ENCODE measurements at places on chromosomes 7 and 10.

DNA sequence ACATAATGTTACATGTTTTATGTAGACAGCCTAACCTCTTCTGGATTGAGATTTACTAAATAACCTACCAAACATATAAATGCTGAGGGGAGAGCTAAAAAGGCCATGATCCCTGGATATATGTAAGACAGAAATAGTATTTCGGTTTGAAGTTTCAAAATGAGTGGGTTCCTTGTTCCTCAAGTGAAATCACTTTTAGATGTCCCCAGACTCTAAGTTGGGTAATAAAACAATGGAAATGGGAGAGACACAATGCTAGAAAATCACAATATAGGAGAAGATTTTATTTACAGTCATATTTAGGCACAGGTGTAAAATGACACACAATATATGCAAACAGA lies 56.5 kb downstream of the SHTN1 start:
- DNase-seq: no peak

- no peak for DNase-seq
Observed at GRCh38 chr10:26805567-26806245, 55.1 kb downstream of the ABI1 start.

DNA sequence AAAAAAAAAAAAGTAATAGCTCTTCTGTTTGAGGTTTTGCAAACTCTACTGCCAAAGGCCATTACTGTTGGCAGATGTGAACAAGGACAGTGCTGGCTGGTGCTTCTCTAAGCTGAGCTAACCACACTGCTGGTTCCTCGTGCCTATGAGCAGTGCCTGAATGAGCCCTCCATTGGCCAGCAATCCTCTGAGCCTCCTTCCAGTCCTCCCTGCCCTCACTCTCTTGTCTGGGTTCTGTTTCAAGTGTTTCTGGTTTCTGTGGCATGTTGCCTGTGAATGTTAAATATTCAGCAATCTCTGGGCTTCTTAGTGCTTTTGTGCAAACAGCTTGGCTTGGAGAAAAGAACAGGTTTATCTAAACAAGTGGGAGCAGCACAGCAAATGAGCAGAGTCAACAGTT lies 161.3 kb upstream of the AUTS2 start:
- DNase-seq: no peak

DNA sequence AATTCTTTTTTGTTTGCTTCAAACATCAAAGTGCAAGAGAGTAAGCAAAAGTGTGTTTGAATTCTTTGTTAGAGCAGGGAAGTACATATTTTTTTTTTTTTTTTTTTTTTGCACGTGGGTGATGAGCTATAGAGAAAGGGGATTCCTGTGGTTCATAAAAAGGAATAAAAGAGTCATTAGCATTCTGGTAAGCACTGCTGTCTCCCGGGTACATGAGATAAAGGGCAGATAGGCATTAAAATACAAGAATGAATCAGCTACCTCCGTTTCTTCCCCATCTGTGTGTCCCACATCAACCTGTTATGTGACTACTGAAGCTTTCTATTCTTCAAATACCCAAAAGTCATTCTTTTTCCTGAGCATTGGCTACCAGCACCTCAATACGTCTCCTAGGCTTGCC lies 102.4 kb upstream of the SEMA3D start:
- no peak for DNase-seq

DNA sequence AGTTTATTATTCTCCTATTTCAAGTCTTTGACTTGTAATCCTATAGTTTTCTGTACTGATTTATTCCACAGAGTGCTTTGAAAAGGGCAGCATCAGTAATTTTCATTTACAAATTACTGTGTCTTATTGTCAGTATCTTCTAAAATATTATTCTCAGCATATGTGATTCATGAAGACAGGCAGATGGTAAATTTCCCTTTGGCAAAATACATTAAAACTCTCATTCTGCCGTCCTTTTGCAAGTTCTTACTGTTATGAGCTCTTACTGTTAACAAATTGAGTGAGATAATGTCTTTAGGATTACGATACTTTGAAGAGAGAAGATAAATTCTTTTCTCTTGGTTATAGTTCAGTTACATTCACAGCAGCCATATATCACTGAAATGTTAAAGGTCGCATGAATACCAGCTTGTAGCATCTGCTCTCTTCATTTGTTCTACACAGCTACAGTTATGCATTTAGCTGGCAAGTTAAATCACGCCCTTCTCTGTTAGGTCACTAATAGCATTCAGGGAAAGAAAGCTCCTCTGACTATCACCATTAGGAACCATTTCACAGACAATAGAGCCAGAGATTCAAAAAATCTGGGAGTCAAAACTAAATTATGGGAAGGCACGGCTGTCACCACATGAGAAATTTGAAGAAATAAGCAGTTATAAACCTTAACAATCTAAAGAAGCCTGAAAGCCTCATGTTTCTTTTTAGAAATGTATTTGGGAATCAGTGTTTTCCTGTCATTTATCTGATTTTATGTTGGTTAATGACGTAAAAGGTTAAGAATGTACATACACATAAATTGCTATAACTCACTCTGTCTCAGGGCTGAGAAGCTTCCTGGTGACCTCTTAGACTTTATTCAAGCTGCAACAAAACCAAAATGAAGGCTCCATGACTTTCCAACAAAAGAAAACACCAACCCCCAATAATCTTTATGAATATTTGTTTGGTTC lies 109.6 kb upstream of the SP4 start:
- no peak for DNase-seq

GRCh38 chr10:78255796-78256638 lies 222.4 kb downstream of the RPS24 start:
- DNase-seq: no peak

GRCh38 chr7:94996369-94996768 lies 89.0 kb downstream of the PPP1R9A start:
- DNase-seq: no peak

- DNase-seq: no peak
Observed at GRCh38 chr10:68987611-68988010, 992 bp upstream of the KIFBP start.

DNA sequence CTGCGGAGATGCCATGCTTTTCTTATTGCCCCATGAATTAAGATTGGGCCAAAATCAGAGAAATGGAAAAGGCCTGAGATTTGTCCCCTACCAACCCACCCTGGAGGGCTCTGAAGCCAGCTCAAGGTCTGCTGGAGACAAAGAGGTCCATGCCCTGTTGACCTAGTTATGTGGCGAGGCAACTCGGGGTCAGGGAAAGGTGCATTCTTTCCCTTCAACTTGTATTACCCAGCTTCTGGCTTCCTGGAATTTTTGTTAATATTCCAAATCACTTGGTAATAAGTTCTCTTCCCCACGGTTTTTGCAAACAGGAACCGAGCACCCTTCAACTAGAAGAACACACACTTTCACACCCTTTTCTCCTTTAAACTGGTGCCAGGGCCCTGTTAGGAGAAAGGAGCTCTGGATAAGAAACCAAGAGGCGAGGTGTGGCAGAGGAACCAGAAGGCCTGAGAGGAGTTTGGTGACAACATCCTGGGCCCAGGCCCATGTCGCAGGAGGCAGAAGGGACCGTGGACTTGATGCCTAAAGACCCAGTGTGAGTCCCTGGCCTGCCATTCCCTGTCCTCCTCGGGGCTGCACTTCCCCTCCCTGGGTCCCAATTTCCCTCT lies 12.5 kb upstream of the SFRP5 start:
- no peak for DNase-seq

GRCh38 chr10:74891053-74891452 lies 64.7 kb downstream of the KAT6B start:
- DNase-seq: no peak

GRCh38 chr7:149790146-149790548 lies 16.8 kb upstream of the ZNF467 start:
- peak; percentile 26 for DNase-seq

GRCh38 chr10:23585666-23586065 lies 146.8 kb downstream of the OTUD1 start:
- no peak for DNase-seq

DNA sequence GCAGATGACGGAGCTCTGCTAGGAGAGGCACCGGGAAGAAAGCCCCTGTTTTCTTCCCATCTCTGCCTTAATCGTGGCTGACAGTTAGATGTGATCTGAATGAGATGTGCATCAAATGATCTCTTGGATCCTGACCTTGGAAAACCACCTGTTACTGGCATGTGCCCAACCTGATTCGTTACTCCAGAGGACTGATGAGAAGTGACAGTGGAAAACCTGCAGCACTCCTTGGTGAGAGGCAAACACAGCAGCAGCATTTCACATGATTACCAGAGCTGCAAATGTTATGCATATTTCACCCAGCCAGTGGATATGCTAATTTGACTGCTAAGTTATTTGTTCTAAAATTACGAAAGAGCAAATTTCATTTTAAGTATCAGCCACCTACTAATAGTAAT lies 95.3 kb downstream of the PTPRN2 start:
- no peak for DNase-seq

DNA sequence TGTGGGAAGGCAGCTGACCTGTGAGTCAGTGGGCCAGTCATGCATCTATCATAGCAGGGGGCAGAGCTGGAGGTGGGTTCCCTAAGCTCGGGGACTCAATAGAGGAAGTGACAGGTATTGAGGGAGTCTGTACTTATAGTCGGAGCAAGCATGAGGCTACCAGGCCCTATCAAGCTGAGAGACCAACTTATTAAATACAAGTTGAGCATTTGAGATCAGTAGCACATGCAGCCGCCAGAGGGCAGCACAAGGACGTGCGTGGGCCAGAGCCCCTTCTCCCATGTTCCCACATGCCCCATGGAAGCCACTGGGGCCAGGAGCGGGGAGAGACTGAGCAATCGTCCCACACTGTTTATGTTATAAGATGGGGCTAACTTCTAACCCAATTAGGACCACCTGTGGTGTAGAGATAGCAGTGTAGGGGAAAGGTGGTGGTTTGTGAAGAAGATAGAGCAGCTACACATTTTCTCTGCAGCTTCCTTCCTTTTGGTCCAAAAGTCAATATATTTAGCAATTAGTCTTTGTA lies 13.0 kb upstream of the STK31 start:
- peak; percentile 66 for DNase-seq

DNA sequence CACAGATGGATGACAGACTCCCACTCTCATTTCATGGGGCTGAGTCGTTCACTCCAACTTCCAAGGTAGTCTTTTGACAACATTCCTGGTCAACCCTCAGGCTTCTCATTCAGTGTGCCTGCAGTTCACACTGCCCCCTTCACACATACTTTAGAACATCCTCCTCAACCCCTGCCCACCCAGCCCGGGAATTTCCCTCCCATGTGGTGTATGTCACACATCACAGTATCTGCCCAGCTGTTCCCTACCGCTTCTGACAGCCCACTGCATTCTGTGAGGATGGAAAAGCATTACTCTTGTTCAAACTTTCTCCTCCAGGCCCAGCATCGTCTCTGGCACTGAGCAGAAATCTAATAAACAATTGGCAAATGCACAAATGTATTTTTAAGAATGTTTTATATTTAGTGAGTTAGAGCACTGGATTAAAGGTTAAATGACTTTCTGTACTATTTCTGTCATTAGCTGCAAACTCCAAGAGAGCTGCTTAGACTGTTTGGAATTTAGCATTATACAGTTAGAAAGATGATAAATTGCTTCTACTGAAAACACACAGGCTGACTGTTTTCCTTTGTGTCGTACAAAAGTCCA lies 110.4 kb downstream of the SFMBT2 start:
- DNase-seq: no peak

DNA sequence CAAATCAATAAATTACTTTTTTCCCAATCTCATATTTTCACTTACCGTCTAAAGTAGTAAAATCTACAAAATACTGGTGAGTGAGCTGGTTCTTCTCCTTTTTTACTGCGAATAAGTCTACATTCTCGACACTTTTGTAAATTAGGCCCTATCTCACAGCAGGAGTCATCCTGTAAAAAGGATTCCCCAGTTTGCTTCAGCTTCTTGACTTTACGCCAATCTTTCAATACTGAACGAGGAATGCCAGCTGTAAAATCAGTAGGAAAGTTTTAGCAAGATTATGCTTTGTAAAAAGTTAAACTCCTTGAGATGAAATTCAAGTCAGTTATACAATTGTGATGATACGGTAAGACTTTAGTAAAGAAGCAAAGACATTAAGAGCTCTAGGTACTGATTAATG lies 67.3 kb downstream of the NRBF2 start:
- DNase-seq: no peak

- no peak for DNase-seq
Observed at GRCh38 chr7:47685151-47685550, 103.2 kb upstream of the TNS3 start.

DNA sequence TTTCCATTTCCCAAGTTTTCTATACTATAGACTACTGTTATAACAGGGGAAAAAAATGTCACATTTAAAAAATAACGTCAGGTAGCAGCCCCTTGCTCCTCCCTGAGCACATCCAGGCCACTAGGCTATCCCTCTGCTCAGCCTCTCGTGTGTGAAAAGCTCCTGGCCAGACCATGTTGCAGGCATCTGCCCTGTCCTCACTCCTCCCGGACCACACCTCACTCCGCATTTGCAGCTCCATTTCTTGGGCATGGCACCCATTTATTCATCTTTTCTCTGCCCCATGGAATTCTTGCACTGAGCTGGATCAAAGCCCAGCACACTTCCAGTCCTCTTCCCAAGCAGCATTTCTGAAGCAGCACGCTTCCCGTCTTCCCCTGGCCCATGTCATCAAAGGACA lies 1.4 kb upstream of the GDF2 start:
- DNase-seq: no peak

GRCh38 chr7:115047958-115048720 lies 126.2 kb downstream of the MDFIC start:
- DNase-seq: no peak

DNA sequence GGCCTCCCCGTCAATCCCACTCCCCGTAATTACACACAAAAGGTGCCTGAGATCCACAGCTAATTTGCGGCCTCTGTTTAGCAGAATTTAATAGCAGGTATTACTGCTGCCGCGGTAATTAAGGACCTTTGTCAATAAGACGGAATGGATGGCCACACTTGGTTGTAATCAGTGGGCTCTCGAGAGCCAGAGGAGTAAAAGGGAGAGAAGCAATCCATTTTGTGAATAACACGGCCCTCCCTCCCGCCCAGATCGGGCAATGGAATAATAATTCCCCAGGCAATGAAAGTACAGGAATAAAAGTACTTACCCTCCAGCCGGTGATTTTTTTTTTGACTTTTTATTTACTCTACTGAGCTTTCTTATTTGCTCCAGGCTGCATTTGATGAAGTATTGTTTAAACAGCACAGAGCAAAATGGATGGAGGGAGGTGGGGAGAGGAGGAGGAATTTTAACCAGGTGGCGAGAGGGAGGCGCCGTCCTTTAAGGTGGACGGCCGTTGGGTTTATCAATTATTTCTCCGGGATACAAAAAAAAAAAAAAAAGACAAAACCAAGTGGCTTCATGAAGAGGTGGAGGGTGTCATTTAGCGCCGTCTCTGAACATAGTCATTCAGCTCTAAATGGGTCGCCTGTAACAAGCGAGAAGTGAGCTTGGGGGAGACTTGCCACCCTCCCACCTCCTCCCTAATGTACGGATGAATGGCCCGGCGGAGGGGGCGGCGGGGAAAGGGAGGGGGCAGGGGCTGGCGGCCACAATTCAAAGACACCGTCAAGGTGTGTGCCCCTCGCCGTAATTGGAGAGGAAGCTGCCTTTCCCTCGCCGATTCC lies 120.3 kb downstream of the BUB3 start:
- DNase-seq: no peak

DNA sequence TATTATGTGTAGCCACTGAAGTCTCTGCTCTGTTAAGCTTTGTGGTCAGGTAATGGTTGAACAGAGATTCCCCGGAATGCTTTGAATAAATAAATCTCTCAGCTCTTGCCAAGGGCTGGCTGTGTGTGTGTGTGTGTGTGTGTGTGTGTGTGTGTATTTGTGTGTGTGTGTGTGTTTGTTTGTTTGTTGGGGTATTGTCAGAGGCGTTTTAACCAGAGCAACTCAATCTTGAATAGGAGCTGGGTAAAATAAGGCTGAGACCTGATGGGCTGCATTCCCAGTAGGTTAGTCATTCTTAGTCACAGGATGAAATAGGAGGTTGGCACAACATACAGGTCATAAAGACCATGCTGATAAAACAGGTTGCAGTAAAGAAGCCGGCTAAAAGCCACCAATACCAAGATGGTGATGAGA lies 256.2 kb upstream of the CACNA2D1 start:
- no peak for DNase-seq

Measured in CD4-positive, CD25-positive, alpha-beta regulatory T cell (primary cell).